ENCODE measurements at places on chromosomes 11 and 22.

- no peak for DNase-seq
Measured at GRCh38 chr11:19713196-19714021, 772 bp downstream of the NAV2 start.

DNA sequence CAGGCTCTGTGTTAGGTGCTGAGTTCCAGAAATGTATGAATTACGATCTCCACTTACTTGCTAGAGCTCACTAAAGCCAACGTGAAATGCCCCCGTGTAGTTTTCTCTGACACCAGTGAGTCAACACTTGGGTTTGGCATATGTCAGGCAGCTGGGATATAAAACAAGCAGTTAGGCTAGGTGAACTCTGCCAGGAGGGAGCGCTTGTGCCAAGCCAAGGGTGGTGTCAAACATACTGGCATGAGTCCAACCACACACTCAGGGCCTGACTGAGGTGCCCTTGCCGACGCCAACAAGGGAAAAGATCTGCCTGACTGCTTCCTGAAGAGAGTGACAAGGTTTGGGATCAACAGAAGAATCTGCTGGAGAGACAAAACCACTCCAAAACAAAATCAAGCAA lies 167.8 kb upstream of the NARS2 start:
- DNase-seq = peak; percentile 20

DNA sequence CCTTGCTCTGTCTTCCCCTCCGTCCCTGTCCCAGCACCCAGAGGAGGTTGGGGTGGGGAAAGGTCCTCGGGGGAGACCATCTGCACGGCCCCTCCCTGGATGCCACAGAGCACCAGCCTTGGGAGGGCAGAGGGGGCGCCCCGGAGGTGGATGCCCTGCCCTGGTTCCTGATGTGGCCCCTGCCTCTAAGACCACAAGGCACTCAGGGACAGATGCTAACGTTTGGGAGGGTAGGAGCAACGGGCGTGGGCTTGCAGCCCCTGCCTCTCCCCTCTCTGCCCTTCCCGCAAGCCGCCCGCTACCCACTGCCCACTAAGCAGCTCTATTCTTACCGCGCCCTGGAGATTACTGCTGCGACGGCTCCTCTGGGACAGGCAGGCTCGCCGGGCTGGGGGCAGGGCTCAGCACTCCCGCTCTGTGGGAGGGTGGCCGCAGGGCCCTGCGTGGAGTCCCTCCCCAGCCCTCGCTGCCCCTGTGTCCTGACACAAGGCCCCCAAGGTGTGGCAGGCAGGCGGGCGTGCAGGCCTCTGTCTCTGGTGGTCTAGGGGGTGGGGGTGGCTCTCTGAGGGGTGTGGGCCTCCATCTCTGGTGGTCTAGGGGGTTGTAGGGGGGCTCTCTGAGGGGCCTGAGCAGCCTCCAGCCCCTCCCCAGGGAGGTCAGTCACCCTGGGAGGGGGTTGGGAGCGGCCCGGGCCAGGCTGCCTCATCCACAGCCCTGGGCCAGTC lies 14.9 kb downstream of the BRSK2 start:
- no peak for DNase-seq

GRCh38 chr11:44351898-44352498 lies 42.1 kb upstream of the ALX4 start:
- DNase-seq = no peak

GRCh38 chr11:71301046-71301857 lies 48.9 kb upstream of the SHANK2 start:
- no peak for DNase-seq

Measured in fibroblast of skin of right quadriceps (primary cell).